ENCODE measurements at places on chromosomes 7 and 10.

DNA sequence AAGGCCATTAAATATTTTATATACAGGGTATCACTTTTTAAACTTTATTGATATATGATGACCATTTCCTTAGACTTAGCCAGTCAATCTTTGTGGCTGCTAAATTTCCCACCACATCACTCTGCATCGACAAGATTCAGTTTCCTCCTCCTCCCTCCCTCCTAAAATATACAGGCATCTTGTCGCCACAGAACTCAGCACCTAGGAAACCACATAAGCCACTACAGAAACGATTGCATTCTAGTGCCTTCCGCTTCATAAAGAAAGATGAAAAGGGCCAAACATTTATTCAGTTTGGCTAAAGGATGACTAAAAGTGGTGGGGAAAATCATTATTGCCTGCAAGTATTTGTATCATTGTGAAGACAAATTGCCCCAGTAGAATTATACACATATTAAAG is 30.7 kb downstream of the ERCC6 start:
- DNase-seq = no peak

DNA sequence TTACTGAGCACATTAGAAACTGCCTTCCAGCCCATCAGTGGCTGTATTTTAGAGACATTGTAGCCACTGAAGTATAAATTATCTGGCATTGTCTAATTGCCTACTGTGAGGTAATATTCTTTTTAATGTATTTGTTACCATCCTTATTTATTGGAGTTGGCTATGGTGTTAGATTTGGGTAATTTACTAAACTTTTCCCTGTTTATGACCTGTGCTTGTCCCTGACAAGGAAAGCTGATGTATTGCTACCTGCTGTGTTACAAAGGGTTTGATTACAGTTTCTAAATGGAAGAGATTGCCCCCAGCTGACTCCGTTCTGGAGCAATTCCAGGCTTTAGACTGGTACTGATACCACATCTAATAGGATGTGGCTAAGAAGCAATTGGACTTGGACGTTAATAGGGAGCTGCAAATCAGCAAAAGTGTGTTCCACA is 12.3 kb upstream of the ASCC1 start:
- no peak for DNase-seq

- no peak for DNase-seq
Measured at GRCh38 chr7:96952974-96953391, 52.4 kb upstream of the DLX6 start.

- no peak for DNase-seq
Measured at GRCh38 chr7:3239291-3239691, 61.8 kb upstream of the SDK1 start.

- DNase-seq = no peak
Measured at GRCh38 chr10:44326474-44327030, 58.3 kb downstream of the CXCL12 start.

- no peak for DNase-seq
Measured at GRCh38 chr7:122166275-122166674, 22.2 kb upstream of the AASS start.

GRCh38 chr10:103680869-103681236 is 174.5 kb downstream of the SH3PXD2A start:
- DNase-seq = no peak

DNA sequence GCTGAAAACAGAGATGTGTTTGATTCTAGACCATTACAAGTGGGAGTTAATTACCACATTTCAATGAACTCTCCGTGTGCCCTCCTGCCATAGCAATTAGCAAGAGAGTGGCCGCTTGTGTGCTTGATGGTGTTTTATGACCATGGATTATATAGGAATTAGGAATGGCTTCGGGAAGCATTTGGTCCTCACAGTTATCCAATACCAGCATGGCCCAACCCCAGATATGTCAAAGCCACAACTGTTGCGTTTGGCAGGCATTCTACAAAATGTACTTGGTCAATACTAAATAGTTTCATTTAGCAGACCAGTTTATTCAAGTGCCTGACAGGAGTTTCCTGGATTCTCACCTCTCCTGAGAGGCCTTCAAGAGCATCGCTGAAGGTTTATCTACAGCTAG is 509.0 kb upstream of the GALNT17 start:
- DNase-seq = no peak

DNA sequence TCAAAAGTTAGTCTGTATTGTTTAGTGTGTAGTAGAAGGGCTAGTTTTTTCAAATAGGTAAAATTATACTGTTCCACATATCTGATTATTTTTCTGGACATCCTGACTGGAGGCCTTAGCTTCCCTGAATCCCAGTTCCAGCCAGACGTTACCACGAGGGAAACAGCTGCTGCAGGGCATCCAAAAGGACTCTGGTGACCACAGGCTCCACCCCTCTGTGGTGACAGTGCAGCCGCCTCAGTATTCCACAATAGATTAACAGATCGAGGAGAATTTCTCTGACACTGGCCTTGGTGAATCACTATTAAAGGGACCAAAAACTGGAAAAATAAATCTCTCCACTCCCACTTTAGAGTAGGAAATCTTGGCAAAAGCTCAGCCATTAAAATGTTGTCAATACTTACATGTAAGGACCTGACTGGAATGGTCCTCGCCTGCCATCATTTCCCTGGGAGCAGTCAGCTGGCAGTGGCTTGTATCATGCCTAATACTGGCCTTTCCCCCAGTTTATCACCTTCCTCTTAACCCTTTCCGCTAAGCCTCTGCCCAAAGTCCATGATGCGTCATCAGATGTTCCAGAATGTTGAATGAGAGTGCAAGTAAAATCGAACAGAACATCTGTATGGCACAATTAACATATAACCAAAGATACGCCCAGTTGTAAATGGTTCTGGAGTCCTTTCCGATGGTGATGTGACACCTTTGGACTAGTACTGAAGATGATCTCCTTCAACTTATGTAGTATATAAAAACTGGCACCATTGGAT is 31.6 kb downstream of the ENO4 start:
- DNase-seq = no peak

GRCh38 chr10:31321396-31321941 is 2.5 kb downstream of the ZEB1 start:
- no peak for DNase-seq

- no peak for DNase-seq
Measured at GRCh38 chr10:89852872-89853271, 151.5 kb downstream of the KIF20B start.

DNA sequence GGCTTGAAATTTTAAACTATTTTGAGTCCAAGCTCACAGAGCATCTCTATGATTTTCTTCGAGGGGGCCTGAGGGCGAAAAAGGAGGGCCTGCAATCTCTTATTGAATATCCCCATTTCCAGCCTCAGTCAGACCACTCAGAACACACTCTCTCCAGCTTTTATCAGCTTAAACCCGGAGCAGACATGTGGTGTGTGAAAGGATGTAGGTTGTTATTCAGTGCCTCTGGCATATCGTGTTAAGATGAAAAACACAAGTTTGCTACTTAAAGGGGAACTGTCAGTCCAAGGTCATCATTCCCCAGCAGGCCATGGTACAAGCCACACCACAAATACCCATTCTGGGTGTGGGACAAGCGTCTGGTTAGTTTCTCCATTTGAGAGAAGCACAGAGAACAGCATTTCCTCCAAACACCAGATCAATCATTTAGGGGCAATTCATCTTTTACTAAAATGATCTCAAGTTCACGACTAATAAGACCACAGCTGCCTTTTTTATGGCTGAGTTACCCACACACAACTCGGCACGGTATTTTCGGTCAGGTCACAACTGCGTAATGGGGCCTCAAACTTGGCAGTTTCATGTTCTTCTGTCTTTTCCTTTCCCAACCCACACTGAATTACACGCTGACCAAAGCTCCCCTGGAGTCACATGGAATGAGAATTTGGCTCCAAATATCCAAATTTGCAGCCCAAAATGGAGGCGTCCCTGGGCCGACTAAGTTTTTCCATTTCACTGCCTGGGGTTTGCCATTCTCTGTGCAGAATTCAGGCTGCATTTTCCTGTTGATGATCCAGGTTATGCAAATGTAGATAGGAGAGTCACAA is 188.4 kb downstream of the SEM1 start:
- DNase-seq = no peak

GRCh38 chr7:144796919-144797318 is 38.9 kb downstream of the TPK1 start:
- DNase-seq = no peak

DNA sequence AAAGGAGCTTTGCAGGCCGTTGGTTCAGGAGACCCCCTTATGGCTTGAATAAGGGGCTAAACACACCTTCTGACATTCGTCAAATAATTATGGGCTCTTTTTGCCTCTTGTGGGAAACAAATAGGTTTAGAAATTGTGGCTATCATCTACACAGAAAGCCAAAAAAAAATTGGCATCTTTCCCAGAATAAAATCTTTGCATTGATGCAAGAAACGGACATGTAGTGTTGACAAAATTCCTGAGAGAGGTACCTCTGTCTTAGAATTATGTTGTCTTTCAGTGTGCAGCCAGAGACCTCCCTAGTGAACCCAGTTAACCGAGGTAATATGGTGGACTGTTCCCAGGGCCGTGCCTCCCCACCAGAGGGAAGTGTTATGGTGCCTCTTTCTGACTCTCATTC is 283.9 kb downstream of the SDHAF3 start:
- no peak for DNase-seq

- DNase-seq = no peak
Measured at GRCh38 chr10:73932620-73933112, 21.7 kb downstream of the PLAU start.

DNA sequence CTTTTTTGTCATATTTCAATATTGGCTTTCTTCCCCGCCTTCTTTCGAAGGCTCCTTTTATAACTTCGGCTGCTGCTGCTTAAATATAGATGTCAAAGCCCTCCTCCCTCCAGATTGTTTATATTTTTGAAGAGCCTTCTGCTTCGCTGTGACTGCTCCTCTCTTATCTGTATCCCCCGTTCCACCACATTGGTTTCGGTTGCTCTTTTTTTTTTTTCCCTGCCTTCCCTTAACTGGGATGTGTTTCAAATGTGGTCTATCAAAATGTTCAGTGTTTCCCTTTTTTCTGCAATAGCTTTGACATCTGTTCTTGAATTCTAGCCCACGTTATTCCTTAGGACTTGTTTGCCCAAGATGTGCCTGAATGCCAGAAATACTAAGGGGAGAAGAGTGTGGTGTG is 96.4 kb downstream of the CUX1 start:
- no peak for DNase-seq

- no peak for DNase-seq
Measured at GRCh38 chr10:21398563-21399231, 126.8 kb downstream of the SKIDA1 start.

DNA sequence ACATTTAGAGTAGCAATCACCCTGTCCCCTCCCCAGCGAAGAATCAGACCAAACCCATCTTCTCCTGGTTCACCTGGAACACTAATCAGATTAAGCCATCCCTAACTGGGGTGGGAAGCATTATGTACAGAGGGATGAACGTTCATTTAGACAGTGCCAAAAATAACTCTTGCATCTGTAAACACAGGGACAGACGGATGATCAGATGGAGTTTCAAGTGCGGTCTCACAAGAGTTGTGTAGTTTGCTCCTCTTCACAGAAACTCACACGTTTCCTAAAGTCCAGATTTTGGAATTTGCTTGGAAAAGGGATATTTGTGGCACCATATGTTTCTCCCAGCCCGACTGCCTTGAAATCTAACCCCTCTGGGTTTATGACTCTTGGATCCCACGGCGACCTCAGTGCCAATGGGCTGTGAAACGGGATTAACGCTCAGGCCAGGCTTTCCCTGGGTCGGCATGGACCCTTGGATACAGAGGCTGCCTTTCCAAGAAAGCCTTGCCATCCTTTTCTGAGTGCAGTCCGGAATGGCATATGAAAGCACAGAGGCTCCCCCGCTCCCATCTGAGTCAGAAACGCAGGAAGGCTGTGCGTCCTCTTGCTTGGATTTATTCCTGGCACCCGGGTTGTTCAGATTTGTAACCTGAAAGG is 293.2 kb upstream of the HABP2 start:
- no peak for DNase-seq

GRCh38 chr10:72098836-72099599 is 10.7 kb upstream of the SPOCK2 start:
- no peak for DNase-seq

DNA sequence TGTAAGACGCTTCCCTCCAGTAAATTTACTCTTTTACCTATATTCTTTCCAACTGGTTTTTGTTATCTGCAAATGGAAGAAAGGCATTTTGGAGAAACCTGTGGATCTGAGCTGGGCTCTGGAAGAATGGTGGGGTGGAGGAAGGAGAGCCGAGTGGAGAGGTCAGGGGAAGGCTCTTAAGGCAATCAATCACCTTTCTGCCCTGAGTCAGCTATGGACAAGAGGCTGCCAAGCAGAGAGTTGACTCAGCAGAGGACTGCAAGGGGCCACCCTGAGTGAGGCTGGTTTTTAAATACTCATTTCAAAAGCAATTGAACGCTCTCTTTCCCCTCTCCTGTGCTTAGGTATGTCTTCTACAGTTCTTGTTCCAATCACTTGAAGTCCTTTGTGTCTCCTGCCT is 81.8 kb downstream of the SPAG6 start:
- DNase-seq = no peak

DNA sequence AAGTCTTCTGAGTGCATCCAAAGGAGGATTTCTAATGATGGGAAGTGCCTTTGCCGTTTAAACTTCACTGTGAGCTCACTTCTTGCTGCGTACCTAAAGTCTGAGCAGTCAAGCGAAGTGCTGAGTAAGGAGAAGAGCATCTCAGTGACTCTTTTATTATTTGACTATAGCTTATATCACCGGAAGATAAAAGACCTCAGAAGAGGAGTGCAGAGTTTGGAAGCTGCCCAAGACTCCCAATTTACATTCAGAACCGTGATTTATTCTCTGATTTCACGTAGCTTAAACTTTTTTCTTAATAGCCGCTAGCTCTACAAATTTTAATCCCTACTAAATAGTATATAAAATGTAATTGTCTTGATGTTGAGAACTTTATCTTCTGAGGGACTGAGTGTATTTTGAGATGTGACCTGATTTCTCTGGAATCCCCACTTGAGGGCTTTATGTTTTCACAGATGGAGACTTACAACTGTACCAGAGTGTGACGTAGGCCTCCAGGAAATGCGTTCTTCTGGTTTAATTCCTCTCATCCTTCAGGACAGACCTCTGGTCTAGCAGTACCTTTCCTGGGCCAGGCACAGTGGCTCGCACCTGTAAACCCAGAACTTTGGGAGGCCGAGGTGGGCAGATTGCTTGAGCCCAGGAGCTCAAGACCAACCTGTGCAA is 51.1 kb downstream of the CAMK1D start:
- DNase-seq = no peak

DNA sequence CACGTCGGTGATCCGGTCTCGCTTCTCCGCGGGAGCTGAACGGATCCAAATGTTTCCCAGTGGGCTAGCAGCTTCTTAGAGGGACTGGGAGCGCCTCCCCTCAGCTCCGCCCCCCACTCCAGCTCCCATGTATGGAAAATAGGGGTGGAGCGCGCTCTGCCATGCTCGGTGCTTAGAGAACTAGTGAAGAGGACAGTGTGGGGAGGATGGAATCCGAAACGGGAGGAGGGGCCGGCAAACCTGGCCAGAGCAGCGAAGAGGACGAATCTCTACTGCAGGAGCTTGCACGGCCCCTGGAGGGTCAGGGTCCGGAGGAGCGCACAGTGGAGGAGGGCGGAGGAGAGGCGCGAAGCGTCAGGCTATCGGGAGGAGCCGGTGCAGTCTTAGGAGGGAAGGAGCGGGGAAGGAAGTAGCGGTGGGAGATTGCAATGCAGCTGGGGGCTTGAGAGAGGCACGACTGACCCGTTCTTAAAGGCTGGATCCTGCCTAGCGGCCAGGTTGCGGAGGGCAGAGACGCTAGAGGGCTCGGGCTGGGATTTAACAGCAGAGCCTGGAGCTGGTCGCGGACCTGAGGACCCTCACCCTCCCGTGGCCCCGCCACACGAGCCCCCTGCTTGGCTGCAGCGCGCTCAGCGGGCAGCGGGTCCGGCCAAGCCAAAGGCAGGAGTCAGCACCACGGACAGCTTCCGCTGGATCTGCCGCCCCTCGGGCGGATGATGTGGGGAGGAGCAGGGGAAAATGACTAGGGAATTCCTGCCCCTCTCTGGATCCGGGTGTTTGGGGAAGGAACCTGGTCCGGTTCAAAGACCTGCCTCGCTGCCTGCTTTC is at the start of gene PRLHR:
Gene PRLHR (minus strand): TSS at position 51 of the 828 bp plus-strand sequence. CDS start 404 bp downstream, outside the sequence.
- no peak for DNase-seq
